ENCODE measurements at places on chromosomes 2 and 18.

DNA sequence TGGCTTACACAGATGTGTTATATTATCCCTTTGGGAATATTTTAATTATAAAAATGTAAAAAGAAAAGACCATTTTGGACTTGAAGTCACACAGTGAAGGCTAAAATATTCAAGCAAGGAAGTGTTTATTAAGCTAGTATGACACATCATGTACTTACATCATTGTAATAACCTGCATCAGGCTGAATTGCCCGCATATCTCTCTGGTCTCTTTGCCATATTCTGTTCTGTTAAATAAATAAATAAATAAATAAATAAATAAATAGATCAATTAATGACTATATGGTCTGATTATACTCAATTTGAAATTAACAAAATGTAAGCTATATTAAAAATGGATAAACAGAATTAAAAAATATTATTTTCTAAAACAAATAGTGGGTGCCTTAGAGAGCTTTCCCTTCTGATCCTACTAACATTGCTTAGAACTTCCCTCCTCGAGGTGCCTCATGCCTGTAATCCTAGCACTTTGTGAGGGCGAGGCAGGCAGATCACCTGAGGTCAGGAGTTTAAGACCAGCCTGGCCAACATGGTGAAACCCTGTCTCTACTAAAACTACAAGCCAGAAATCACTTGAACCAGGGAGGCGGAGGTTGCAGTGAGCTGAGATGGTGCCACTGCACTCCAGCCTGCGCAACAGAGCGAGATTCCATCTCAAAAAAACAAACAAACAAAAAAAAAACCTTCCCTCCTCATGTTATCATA lies 42.0 kb downstream of the WDR33 start:
- peaks cover 8% of the 10 kb centered on the region for H3K4me1 ChIP-seq
- no peak overlapping the region for H3K4me3 ChIP-seq
- peaks cover 4% of the 10 kb centered on the region for H3K36me3 ChIP-seq
- H3K27ac ChIP-seq: peak overlapping the region; percentile 31
- no peak for DNase-seq

DNA sequence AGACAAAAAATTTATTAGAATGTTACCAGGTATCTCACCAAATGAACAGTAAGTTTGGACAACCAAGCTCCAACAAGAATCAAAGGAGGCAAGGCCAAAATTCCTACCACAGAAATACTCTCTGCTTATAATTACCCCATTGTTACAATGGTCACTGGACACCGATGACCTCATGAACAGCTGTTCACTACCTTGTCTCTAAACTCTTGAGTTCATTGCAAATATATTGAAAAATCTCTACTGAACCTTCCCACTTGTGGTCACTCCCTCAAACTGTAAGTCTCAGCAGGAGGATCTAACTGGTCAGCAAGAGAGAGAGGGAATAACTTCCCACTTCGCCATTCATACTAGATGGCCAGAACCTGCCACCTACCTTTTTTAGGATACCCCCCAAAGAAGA lies 50.0 kb downstream of the ERBB4 start:
- no peak for DNase-seq
- H3K27me3 ChIP-seq: peaks cover 4% of the 10 kb centered on the region
- H3K27ac ChIP-seq: no peak overlapping the region
- H3K4me1 ChIP-seq: no peaks in the 10 kb centered on the region

GRCh38 chr2:64677530-64677929 lies 23.8 kb upstream of the SERTAD2 start:
- no peaks in the 10 kb centered on the region for H3K36me3 ChIP-seq
- peak overlapping the region; percentile 52 for H3K27ac ChIP-seq
- H3K4me3 ChIP-seq: no peak overlapping the region
- no peak for DNase-seq
- no peaks in the 10 kb centered on the region for H3K27me3 ChIP-seq

DNA sequence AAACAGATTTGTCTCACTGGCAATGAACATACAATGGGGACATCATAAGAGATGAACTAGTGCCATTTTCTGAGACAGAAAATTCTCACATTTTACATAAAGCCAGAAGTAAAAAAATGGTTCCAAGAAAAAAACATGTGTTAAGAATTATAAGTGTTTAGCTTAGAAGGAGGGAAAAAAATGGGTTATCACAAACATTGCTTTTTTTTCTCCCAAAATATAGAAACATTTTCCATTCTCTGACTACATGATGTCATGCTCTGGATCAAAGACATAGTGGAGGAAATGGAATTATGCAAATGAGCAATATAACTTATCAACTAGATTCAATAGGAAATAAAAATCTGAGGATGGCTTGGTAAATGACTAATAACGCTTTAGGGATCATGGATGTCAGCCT lies 49.8 kb downstream of the SPATS2L start:
- no peaks in the 10 kb centered on the region for H3K36me3 ChIP-seq
- H3K27me3 ChIP-seq: no peaks in the 10 kb centered on the region
- DNase-seq: no peak
- H3K4me3 ChIP-seq: no peak overlapping the region
- H3K4me1 ChIP-seq: no peaks in the 10 kb centered on the region
- H3K27ac ChIP-seq: no peak overlapping the region

DNA sequence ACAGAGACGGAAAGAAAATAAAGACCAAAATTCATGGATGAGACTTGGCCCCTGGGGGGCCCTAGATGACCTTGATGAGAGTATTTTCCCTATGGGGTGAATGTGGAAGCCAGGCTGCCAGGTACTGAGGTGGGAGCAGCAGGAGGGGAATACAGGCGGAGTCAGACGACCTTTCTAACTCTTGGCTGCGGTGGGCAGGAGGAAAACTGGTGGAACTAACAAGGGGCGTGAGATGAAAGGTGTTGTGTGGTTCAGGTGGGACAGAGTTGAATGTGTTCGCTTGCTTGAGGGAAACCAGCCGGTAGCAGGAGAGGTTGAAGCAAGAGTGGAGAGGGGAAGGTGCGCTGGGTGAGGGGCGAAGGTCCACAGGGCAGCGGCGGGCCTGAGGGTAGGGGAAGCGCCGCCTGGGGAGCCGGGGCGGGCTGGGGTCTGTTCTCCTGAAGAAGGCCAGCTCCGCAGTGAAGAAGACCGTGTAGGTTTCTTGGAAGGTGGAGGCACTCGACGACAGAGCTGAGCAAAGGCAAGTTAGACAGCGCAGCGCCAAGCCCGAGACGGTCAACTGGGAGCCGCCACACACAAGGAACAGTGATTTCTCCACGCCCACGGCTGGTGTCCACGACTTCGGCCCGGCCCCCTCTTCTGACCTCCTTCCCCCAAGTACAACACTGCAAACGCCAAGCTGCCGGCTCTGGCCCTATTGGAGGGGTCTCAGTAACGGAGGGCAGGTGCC lies 61.7 kb downstream of the GNAL start:
- H3K27ac ChIP-seq: no peak overlapping the region
- no peak overlapping the region for H3K4me3 ChIP-seq
- peaks cover 5% of the 10 kb centered on the region for H3K36me3 ChIP-seq
- peaks cover 54% of the 10 kb centered on the region for H3K27me3 ChIP-seq
- H3K4me1 ChIP-seq: peaks cover 15% of the 10 kb centered on the region

DNA sequence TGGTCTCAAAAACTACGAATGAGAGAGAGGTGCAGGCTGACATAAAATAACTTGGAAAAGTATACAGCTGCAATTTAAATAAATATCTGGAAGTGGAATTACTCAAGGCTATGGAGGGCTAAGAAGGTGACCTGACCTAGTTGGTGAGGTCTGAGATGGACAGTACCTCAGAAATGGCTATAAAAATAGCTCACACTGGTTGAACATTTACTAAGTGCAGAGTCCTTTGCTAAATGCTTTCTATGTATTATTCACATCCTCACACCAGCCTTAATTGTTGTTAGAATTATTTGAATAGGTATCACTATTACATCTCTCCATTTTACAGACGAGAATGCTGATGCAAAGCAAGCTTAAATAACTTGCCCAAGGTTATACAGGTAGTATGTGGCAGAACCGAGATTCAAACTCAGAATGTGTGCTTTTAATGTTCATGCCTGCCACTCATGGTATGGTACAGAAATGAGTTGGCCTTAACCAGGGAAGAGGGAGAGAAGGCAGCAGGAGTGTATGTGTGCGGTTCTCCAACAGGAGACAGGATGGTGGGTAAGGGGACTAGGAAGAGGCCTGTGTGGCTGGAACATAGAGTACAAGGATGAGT lies 37.4 kb downstream of the MRPL44 start:
- H3K4me3 ChIP-seq: no peak overlapping the region
- DNase-seq: no peak
- H3K36me3 ChIP-seq: peaks cover under 1% of the 10 kb centered on the region
- no peaks in the 10 kb centered on the region for H3K4me1 ChIP-seq

DNA sequence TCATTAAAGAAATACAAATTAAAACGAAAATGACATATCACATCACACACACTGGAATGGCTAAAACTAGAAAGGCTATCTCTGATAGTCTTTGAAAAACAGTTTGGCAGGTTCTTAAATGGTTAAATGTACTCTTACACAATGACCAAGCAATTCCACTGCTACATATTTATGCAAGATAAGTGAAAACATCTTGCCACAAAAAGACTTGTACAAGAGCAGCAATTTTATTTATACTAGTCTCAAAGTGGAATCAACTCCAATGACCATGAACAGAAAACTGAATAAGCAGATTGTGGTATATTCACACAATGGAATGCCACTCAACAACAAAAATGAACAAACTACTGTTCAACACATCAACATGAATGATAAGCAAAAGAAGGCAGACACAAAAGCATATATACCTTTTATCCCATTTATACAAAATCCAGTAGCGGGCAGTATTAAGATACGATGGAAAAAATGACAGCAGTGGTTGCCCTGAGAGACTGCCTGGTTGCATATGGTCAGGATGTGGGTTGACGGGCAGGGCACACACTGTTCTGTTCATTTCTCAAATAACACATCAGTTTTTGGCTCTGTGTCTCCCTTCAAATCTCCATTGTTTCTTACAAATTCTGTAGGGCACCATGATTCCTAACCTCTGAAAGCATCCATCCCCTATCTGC lies 25.4 kb downstream of the SP100 start:
- peaks cover 50% of the 10 kb centered on the region for H3K36me3 ChIP-seq
- H3K27ac ChIP-seq: peak overlapping the region; percentile 81
- peak; percentile 21 for DNase-seq
- peak overlapping the region; percentile 59 for H3K4me3 ChIP-seq
- H3K4me1 ChIP-seq: peaks cover 62% of the 10 kb centered on the region

- DNase-seq: no peak
- no peaks in the 10 kb centered on the region for H3K4me1 ChIP-seq
- no peak overlapping the region for H3K27ac ChIP-seq
- no peak overlapping the region for H3K4me3 ChIP-seq
Measured at GRCh38 chr18:10296491-10296890, 157.9 kb upstream of the APCDD1 start.

GRCh38 chr2:70508711-70509462 lies 44.7 kb downstream of the TGFA start:
- no peaks in the 10 kb centered on the region for H3K27me3 ChIP-seq
- no peaks in the 10 kb centered on the region for H3K36me3 ChIP-seq
- no peak overlapping the region for H3K27ac ChIP-seq
- peaks cover 15% of the 10 kb centered on the region for H3K4me1 ChIP-seq
- DNase-seq: no peak

- no peaks in the 10 kb centered on the region for H3K4me1 ChIP-seq
- H3K4me3 ChIP-seq: no peak overlapping the region
- H3K27me3 ChIP-seq: peaks cover 13% of the 10 kb centered on the region
- DNase-seq: no peak
Measured at GRCh38 chr2:74740395-74740740, 86.3 kb downstream of the SEMA4F start.

DNA sequence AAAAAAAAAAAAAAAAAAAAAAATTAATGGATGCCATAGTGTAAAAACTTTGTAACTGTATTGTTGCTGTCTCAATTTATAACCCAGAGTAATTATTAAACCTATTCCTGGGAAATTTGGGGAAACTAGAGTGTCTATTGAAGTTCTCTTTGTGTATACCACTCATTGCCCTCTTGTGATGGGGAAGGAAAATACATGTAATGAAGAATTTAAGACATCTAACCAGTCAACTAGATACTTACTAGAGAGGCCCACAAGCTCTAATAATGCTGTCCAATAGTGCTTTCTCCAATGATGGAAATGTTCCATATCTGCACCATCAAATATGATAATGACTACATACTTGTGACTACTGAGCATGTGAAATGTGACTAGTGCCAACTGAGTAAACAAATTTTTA lies 168.5 kb upstream of the SLC39A10 start:
- no peak overlapping the region for H3K27ac ChIP-seq
- H3K36me3 ChIP-seq: no peaks in the 10 kb centered on the region
- H3K27me3 ChIP-seq: no peaks in the 10 kb centered on the region
- no peak overlapping the region for H3K4me3 ChIP-seq
- no peak for DNase-seq

- no peak overlapping the region for H3K4me3 ChIP-seq
- H3K4me1 ChIP-seq: peaks cover 17% of the 10 kb centered on the region
- DNase-seq: no peak
- H3K27me3 ChIP-seq: no peaks in the 10 kb centered on the region
- H3K27ac ChIP-seq: no peak overlapping the region
Measured at GRCh38 chr2:119372778-119373568, 6.2 kb downstream of the DBI start.

DNA sequence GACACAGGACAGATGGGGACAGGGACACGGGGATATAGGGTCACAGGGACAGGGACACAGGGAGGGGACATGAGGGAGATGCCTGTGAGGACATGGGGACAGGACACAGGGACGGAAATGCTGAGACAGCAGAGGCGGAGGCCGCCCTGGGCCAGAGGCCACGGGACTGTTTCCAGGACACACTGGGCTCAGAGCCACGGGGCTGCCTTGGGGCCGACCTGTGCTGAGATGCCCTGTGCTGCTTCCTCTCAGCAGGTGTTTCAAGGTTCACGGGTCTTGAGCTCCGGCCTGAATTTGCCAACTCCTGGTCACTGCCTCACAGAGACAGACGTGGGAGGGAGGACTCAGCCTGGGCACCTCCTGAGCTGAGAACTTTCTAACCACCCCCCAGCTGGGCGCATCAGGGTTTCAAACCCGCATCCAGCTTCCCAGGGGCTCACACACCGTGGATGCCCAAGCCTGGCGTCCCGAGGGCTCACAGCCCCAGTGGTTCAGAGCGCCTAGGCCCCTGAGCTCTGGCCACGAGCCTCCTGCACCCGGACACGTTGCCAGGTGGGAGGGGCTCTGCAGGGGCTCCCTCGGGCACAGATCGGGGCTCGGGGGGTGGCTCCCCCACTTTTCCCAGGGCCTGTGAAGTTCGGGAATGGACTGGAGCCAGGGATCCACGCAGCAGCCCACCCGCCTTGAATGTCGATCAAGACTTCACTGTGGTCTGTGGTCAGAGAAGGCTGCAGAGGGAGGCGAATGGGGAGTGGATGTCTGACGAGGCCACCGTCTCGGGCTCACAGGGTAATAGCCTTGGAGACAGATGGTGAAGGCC lies 64.1 kb downstream of the SLC66A2 start:
- no peaks in the 10 kb centered on the region for H3K27me3 ChIP-seq

- H3K4me1 ChIP-seq: peaks cover 38% of the 10 kb centered on the region
- H3K27ac ChIP-seq: peak overlapping the region; percentile 99
- H3K36me3 ChIP-seq: no peaks in the 10 kb centered on the region
- H3K27me3 ChIP-seq: no peaks in the 10 kb centered on the region
- peak overlapping the region; percentile 95 for H3K4me3 ChIP-seq
Measured at GRCh38 chr18:35042389-35043071, 1.3 kb downstream of the MAPRE2 start.

GRCh38 chr18:36903215-36903928 lies 74.4 kb downstream of the KIAA1328 start:
- H3K36me3 ChIP-seq: peaks cover 33% of the 10 kb centered on the region
- H3K4me1 ChIP-seq: no peaks in the 10 kb centered on the region
- no peaks in the 10 kb centered on the region for H3K27me3 ChIP-seq
- DNase-seq: no peak
- H3K27ac ChIP-seq: no peak overlapping the region

All from naive thymus-derived CD8-positive, alpha-beta T cell (primary cell).